Adrenal gland (tissue), 19 donors: ENCODE measurements at places on chromosomes 4 and X.

- no peak for DNase-seq
These were observed 131.5 kb downstream of the PACRGL start for GRCh38 chr4:20831746-20832145.

DNA sequence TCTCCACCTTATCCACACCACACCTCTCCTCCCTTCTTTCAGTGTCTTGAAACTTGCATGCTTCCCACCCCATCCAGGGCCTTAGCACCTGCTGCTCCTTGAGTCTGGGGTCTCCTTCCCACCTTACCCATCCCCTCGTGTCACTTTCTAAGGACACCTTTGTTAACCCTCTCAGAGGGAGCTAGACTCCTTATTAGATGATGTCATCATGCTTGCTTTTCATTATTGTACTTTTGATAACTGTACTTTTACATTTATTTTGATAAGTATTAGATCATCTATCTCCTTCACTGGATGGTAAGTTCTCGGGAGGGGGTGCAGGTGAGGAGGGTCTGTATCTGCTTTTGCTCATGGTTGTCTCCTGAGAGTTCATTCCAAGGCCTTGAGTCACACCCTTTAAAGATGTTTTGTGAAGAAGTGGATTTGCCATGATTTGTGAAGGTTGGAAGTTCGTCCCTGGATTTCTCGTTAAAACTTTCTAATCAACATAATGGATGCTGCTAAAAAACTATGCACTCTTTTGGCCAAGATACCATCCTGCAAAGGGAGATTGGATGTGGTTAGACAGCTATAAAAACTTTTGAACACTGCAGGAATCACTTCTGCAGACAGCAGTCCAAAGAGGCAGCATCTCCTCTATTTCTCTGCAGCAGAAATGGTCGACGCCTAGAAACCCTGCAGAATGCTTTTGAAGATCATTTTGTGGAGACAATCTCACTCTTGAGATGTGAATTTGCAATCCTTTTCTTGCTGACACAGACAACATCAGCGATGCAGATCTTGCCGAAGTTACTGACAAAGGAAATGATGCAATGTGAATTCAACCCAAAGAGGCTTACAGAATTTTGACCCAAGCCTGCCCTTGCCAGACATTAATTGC is 69.6 kb downstream of the ENPP6 start:
- DNase-seq: no peak

- DNase-seq: no peak
These were observed 144.4 kb upstream of the TET2 start for GRCh38 chr4:105002278-105002677.

DNA sequence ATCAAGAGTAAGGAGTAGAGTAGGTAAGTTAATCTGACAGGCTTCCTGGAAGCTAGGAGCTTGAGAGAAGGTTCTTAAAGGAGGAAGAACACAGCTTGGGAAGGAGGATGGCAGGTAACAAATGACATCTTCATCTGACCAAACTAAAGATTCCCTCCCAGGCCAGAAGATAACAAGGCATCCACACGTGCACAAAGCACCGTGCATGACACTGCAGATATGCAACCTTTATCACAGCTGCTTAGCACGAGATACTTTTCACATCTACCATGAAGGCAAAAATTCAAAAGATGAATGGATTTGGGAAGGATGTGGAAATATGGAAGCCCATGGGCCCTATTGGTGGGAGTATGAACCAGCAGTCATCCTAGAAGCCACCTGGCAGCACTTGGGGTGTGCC is 34.3 kb downstream of the CD99L2 start:
- DNase-seq: no peak

- DNase-seq: no peak
These were observed 443.5 kb downstream of the PCDH10 start for GRCh38 chr4:133592591-133592990.

- DNase-seq: no peak
These were observed 83.9 kb upstream of the RPS6KA3 start for GRCh38 chrX:20350596-20350995.

- DNase-seq: no peak
These were observed 13.8 kb upstream of the UVSSA start for GRCh38 chr4:1333256-1333655.

- DNase-seq: no peak
These were observed 58.2 kb upstream of the TRIM2 start for GRCh38 chr4:153146031-153146430.

DNA sequence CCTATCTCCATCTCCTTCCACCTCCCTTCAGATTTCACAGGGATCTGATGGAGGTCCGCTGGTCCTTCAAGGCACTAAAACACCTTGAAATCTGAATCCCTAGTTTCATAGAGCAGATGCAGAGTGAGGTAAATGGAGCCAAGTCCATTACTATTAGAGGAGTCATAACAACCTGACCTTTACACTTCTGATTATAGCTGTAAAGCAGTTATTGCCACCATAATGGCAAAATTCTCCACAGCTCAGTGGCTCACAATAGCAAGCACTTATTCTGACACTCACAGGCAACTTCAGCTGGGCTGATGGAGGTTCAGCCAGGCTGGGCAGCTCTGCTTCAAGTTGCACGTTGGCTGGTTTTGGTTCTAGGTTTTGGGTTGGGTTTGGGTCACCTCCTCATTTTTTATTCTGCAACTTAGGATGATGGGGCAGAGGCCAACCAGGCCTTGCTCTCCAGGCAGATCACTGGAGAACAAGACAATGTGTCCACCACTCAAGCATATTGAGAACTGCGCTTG is 51.4 kb upstream of the LRAT start:
- no peak for DNase-seq

DNA sequence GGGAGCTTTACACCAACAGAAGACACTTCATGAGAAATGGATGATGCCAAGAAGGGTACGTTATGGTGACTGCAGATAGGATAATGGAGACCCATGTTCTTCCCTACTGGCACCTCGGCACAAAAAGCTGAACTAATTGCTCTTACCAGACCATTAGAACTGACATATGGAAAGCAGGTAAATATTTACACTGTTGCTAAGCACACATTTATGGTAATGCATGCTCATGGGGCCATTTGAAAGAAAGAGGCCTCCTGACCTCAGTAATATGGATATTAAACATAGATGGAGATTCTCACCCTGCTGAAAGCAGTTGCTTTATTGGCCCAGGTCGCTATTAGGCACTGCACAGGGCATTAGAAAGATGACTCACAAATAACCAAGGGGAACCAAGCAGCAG is 1759.6 kb downstream of the C4orf33 start:
- no peak for DNase-seq

- DNase-seq: no peak
These were observed 219.5 kb downstream of the DHX15 start for GRCh38 chr4:24364852-24365251.

GRCh38 chr4:37798616-37799015 is 27.9 kb upstream of the PGM2 start:
- no peak for DNase-seq

- DNase-seq: no peak
These were observed 70.8 kb upstream of the HHIP start for GRCh38 chr4:144575181-144575580.

DNA sequence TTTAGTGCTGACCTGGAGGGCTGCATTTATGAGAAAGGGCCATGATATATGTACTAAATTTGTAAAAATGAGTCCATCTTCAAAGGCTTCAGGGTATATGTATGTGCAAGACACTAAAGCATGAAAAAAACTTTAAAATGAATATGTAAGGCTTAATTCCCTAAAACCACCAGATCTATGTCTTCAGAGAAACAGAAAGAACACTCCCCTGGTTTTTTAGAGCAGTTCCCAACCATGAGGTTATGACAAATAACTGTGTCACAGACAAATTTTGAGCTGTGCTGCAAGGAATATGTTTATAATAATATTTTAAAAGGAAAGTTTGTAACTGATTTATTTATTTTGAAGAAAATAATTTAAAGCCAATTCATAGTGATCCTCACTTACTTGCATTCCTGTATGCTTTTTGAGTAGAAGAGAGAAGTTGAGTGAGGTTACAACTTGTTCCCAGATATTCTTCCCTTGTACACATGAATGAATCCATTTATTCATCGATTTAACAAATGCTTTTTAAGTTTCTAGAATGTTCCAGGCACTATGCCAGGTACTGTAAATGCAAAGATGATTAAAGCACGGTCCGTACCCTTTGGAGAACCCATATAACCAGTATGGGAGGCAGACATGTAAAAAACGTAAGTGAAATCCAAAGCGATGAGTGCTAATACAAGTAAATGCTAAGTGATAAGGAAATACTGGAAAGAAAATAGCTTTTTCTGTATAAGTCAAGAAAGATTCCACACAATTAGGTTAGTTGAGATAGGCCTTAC is 295.2 kb upstream of the DIAPH2 start:
- DNase-seq: no peak

DNA sequence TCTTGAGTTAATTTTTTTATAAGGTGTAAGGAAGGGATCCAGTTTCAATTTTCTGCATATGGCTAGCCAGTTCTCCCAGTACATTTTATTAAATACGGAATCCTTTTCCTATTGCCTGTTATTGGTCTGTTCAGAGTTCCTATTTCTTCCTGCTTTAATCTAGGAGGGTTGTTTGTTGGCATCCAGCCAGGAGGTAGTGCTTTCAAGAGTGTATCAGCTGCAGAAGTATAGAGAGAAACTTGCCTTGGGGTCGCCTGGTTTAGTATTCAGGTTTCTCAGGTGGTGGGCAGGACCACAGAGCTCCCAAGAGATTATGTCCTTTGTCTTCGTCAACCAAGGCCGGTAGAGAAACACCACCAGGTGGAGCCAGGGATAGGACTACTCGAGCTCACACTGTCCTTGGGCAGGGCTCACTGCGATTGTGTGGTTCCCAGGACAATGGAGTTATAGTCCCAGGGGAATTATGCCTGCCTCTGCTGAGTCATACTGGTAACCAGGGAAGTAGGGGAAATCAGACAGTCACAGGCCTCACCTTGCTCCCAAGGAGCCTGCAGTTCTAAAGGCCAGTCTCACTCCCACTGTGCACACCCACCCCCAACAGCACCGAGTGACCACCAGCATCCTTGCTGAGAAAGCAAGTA is 168.1 kb downstream of the VSIG4 start:
- no peak for DNase-seq

- no peak for DNase-seq
These were observed 26.1 kb downstream of the RBM46 start for GRCh38 chr4:154807042-154807630.
